ENCODE measurements at places on chromosomes 5 and 9.

- DNase-seq, result peak; percentile 39
Measured at GRCh38 chr5:65102976-65103711, 334.4 kb downstream of the CWC27 start.

DNA sequence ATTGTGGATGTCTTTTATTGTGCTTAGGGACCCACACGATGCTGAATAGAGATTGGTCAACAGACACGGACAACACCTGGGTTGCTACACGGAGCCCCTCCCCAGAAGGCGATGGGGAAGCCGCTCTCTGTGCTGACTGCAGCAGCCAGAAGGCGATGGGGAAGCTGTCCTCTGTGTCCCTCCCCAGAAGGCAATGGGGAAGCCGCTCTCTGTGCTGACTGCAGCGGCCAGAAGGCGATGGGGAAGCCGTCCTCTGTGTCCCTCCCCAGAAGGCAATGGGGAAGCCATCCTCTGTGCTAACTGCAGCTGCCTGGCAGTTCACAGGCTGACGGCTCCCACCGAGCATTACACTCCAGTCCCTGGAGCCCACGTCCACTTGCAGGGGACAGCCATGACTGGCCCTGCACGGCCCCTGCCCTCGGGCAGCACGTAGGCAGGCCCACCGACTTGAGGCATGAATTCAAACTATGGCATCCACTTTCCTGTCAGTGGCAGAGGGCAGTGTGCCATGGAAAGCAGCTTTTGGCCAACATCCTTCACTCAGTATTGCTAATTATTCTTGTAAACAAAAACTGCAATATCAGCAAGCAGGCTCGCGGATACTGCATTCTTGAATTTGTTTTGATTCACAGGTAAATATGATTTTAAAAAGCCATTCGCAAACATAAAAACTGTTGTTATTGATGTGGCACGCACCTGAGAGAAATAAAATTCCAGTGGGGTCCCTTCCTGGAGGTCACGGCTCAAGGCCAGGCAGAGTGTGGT, 48.1 kb upstream of the CLPTM1L start:
- DNase-seq, result no peak

DNA sequence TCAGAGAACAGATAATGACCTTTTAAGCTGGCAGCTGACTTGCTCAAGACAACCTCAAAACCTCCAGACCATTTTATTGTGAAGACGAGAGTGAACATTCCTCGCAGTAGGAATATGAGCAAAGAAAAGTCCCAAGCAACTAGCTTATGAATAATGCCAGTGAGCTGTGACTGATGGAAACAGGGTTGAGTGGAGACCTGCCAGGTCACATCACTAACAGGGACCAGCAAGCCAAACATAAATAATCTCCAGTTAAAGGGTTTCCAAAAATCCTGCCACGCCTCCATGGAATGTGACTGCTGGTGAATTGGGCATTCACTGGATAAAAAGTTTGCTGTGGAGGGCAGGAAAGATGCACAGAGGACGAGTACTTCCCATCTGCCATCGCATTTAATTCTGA, 185.4 kb downstream of the CRB2 start:
- no peak for DNase-seq

DNA sequence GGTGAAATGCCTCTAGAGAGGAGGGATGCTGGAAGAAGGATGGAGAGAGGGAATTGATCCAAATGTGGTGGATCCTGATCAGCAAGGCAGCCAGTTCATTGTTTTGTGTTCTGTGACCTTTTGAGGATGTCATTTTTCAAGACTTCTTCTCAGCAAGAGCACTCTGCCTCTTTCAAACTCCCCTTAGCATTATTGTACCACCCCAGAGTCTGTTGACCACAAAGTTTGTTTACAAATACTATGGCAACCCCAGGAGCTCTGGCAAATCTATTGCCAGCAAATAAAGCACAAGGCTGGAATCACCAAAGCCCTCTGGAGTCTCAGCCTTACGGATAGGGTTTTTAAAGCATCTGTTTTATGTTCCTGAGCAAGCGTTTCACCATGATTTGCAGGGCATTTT, 76.2 kb upstream of the SLC1A3 start:
- DNase-seq, result no peak

DNA sequence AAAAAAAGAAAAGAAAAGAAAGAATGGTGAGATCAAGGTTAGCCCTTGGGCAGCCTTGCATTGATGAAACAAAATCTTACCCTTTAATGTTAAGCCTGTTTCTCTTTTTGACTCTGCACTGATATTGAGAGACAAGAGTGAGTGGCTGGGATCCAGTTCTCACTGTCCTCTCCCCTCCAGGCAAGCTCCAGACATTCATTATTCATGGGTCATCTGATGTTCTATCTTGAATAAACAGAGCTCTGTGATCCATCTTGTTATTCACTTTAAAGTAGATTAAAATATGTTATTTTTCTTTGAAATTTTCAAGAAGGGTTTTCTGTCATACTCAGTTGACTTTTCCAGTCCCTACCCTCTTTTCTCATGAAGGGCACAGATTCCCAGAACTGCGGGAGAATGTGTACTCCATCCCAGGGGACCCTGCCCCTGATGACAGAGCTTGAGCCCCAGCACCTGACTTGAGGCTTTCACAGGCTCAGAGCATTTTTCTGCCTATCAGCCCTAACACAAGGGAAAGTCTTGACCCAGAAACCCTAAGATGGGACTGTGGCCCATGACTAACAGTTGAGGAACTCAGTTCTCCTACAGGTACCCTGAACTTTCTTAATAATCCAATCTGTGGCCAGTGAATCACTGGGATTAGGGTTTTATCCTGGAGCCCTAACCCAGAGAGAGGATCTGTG, 24.1 kb downstream of the ACTL7B start:
- no peak for DNase-seq
